Naive thymus-derived CD4-positive, alpha-beta T cell (primary cell): ENCODE measurements at places on chromosomes 7 and 10.

DNA sequence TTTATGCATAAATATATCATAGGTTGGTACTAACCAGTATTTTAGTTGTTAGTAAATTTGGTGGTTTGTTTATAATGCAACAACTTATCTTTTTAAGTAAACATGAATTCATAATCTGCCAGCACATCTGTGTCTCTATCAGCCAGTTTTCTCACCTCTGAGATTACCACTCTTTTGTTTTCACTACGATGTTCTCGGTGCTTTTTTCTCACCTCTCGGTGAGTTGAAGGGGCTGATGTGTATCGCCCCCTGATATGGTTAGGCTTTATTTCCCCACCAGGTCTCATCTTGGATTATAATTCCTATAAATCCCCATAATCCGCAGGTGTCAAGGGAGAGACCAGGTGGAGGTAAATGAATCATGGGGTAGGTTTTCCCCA, 114.1 kb downstream of the CAMK1D start:
- no peak overlapping the region for H3K27ac ChIP-seq
- no peaks in the 10 kb centered on the region for H3K27me3 ChIP-seq
- no peaks in the 10 kb centered on the region for H3K4me1 ChIP-seq
- no peaks in the 10 kb centered on the region for H3K36me3 ChIP-seq

- H3K27ac ChIP-seq: no peak overlapping the region
- no peaks in the 10 kb centered on the region for H3K36me3 ChIP-seq
- no peaks in the 10 kb centered on the region for H3K27me3 ChIP-seq
- DNase-seq: no peak
- no peak overlapping the region for H3K4me3 ChIP-seq
Measured at GRCh38 chr10:107031931-107032699, 132.4 kb downstream of the SORCS1 start.

DNA sequence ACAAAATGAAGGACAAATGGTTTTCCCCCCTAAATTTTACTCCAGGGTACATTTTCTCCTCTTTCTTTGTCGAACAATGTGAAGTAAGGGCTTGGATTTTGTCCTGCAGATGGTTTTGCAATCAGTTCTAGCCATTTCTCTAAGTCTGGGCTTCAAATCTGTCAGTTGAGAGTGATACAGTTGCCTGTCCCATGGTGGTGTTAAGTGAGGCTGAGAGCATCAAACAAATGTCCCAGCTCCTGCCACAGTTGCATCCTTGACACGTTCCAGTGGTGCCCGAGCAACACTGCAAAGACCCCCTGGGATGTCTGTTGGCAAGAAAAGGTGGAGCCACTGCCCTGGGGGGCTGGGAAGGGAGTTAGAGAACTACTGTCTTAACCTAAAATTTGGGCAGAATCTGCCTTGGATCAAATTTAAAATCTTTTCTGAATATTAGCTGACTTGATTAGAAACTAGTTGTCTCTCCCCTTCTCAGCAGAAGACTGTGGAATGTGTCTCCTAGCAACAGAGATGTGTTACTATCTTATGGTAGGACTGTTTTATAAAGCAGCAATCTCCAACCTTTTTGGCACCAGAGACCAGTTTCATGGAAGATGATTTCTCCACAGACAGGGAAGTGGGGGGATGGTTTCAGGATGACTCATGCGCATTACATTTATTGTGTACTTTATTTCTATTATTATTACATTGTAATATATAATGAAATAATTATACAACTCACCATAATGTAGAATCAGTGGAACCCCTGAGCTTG, 102.0 kb upstream of the STEAP1B start:
- H3K36me3 ChIP-seq: no peaks in the 10 kb centered on the region
- H3K27me3 ChIP-seq: no peaks in the 10 kb centered on the region
- DNase-seq: no peak
- no peak overlapping the region for H3K4me3 ChIP-seq
- no peak overlapping the region for H3K27ac ChIP-seq
- H3K4me1 ChIP-seq: no peaks in the 10 kb centered on the region

- no peaks in the 10 kb centered on the region for H3K27me3 ChIP-seq
- no peak for DNase-seq
- no peak overlapping the region for H3K4me3 ChIP-seq
- no peak overlapping the region for H3K27ac ChIP-seq
Measured at GRCh38 chr10:110110338-110110737, 97.1 kb upstream of the MXI1 start.

DNA sequence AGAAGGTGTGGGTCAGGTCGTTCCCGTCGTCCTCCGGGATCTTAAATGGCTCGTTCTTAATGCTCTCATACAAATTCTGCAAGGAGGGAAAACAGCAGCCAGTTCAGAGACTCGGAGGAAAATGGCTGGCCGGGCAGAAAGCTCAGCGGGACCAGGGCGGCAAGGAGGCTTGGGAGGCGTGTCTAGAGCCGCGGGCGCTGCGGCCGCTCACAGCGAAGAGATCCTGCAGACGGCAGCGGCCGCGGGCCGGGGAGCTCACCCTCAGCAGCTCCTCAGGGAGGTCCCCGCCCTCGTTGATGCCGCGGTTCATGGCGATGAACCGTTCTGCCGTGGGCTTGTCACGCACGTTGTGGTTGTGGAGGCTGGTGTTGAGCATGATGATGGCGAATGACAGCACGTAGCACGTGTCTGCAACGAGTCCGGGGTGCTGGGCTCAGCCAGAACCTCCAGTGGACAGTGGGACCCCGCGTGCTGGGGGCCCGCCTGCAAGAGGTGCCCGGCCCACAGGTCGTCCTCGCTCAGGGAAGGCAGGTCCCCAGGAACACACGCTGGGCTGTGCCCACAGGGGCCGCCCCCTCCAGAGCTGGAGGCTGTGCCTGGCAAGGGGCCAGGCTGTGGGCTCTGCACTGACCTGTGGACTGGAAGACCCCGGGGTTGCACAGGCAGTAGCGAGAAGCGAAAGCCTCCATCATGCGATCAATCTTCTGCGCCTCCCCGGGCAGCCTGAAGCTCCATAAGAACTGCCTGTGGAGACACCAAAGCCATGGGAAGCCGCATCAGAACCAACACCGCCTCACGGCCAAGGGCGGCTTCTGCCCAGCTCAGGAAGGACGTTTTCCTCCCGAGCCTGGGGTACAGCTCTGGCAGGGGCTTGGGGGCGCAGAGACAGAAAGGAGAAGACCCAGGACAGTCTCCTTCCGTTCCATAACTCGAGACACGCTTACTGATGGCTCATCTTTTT, 101.6 kb downstream of the CYTH3 start:
- H3K4me3 ChIP-seq: no peak overlapping the region
- no peaks in the 10 kb centered on the region for H3K36me3 ChIP-seq
- H3K27me3 ChIP-seq: no peaks in the 10 kb centered on the region
- no peak for DNase-seq

- no peak overlapping the region for H3K4me3 ChIP-seq
- no peak overlapping the region for H3K27ac ChIP-seq
- H3K36me3 ChIP-seq: no peaks in the 10 kb centered on the region
- peaks cover 4% of the 10 kb centered on the region for H3K4me1 ChIP-seq
- DNase-seq: no peak
- no peaks in the 10 kb centered on the region for H3K27me3 ChIP-seq
Measured at GRCh38 chr7:38396852-38397251, 123.4 kb upstream of the TARP start.

- no peak overlapping the region for H3K4me3 ChIP-seq
- H3K4me1 ChIP-seq: no peaks in the 10 kb centered on the region
- no peaks in the 10 kb centered on the region for H3K36me3 ChIP-seq
- H3K27ac ChIP-seq: no peak overlapping the region
Measured at GRCh38 chr7:140417456-140418155, 13.7 kb downstream of the RAB19 start.

- no peak overlapping the region for H3K4me3 ChIP-seq
- no peaks in the 10 kb centered on the region for H3K27me3 ChIP-seq
- H3K27ac ChIP-seq: no peak overlapping the region
- no peak for DNase-seq
- H3K4me1 ChIP-seq: no peaks in the 10 kb centered on the region
- H3K36me3 ChIP-seq: peaks cover 5% of the 10 kb centered on the region
Measured at GRCh38 chr7:129161524-129162225, 17.2 kb downstream of the TSPAN33 start.

DNA sequence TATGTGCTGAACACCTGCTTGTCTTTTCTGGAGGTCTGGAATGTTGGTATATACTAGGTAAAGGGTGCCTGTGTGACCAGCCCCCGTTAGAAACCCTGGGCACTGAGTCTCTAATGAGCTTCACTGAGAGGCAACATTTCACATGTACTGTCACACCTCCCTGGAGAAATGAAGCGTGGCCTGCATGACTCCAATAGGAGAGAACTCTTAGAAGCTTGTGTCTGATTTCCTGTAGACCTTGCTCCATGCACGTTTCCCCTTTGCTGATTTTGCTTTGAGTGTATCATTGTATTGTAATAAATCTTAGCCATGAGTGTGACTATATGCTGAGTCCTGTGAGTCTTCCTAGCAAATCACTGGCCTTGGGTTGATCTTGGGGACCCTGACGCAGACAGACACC, 82.8 kb downstream of the PPP1R3C start:
- no peaks in the 10 kb centered on the region for H3K36me3 ChIP-seq
- H3K4me1 ChIP-seq: no peaks in the 10 kb centered on the region
- no peak overlapping the region for H3K27ac ChIP-seq
- no peak overlapping the region for H3K4me3 ChIP-seq
- DNase-seq: no peak
- no peaks in the 10 kb centered on the region for H3K27me3 ChIP-seq

- no peak for DNase-seq
- H3K4me3 ChIP-seq: no peak within 1 kb of the TSS
- no peaks in the 10 kb centered on the region for H3K4me1 ChIP-seq
Measured at GRCh38 chr7:97731736-97732564, at the start of gene TAC1. TAC1 (plus strand) TSS chr7:97732086; CDS start chr7:97732613, 527 bp downstream.

DNA sequence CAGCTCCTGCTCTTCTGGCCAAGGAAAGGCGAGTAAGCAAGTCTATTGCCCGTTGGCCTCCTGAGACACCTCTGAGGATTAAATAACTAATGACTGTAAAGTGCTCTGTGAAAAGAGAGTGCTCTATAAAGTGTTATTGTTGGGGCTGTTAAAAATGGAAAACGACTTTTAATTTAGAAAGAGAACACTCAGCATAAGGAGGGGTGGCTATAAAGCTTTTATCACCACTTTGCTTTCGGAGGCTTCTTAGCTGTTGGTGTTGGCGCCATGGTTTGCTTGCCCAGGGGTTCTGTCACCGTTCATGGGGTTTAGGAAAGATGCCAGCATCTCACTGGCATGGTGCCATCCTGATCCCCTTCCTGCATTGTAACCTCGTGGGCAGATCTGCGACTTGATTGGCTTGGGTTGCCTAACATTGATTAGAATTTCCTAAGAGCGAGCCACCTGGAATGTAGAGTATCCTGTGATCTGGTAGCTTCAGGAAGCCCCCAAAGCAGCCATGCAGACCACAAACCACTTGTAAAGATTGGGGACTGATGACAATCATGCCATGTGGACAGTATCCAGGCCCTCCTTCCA, 509.9 kb downstream of the LRMDA start:
- no peak for DNase-seq
- no peak overlapping the region for H3K27ac ChIP-seq
- H3K27me3 ChIP-seq: no peaks in the 10 kb centered on the region
- H3K4me3 ChIP-seq: no peak overlapping the region
- no peaks in the 10 kb centered on the region for H3K4me1 ChIP-seq
- H3K36me3 ChIP-seq: no peaks in the 10 kb centered on the region

DNA sequence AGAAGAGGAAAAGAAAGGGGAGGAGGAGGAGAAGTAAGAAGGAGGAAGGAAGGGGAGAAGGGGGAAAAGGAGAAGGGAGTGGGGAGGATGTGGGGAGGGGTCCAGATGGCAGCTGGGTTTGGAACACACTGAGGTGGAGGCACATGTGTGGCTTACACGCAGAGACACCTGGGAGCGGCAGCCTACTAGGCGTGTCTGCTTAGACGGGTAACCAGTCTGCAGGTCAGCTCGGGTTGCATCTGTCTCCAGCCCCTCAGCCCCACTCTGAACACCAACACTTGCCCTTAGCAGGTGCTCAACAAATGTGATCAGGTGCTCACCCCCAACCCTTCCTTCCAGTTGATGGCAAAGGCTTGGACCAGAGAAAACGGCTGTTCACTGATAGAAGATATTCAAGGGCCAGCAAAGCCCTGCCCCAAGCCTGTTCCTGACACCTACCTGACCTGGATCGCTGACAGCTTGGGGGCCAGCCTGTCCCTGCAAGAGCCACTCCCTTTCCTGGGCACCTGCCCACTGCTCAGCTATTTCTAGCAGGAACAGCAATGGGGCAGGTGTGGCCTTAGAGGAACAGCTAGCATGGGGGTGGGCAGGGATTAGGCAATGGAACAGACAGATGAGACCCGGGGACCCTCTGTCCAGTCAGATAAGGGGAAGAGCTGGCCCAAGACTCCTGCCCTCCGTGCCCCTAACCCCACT, 70.5 kb downstream of the SH3PXD2A start:
- no peak overlapping the region for H3K4me3 ChIP-seq
- H3K4me1 ChIP-seq: no peaks in the 10 kb centered on the region
- H3K27ac ChIP-seq: no peak overlapping the region

DNA sequence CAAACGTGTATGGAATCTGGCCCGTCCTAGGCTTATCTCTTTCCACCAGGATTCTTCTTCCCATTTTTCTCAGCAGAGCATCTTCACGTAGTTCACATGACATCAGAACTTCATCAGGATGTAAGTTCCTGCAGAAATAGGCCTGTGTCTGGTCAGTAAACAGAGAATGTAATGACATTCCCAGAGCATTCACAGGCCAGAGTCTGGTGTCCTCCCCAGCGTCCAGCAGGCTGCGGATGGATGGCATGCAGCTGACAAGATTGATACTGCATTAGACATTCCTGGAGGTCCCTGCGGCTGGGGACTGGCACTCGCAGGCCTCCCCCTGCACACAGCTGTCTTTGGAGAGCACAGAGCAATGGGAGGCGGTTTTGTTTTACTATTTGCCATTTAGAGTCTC, 28.7 kb downstream of the MGMT start:
- no peak for DNase-seq
- no peaks in the 10 kb centered on the region for H3K36me3 ChIP-seq
- H3K4me3 ChIP-seq: no peak overlapping the region
- H3K27me3 ChIP-seq: no peaks in the 10 kb centered on the region

GRCh38 chr7:27193335-27194001, 6.4 kb downstream of the HOXA13 start:
- peaks cover 77% of the 10 kb centered on the region for H3K27me3 ChIP-seq
- DNase-seq: no peak
- no peak overlapping the region for H3K27ac ChIP-seq
- H3K36me3 ChIP-seq: no peaks in the 10 kb centered on the region

DNA sequence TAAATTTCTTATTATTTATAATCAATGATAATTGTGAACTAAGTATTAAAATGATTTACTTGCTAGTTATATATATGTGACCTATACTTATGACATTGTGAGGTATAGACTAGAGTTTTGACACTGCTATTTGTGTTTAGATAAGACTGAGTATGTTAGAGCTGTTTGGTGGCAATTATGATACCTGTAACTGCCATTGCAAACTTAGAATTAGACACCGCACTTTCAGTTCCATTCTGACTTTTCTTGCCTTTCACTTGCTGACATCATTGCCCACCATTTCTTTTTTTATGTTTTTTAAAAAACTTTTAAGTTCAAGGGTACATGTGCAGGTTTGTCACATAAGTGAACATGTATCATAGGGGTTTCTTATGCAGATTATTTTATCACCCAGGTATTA, 214.5 kb downstream of the MBL2 start:
- no peak for DNase-seq
- H3K4me3 ChIP-seq: no peak overlapping the region
- H3K27ac ChIP-seq: no peak overlapping the region
- H3K4me1 ChIP-seq: no peaks in the 10 kb centered on the region

GRCh38 chr7:27165089-27165995, at the start of gene HOXA9:
HOXA9 (minus strand) TSS chr7:27165537; CDS start chr7:27165457, 80 bp downstream.
- no peak within 1 kb of the TSS for H3K27ac ChIP-seq
- H3K27me3 ChIP-seq: peaks cover 67% of the 10 kb centered on the region

GRCh38 chr10:86375204-86375603, 8.6 kb upstream of the GRID1 start:
- H3K4me1 ChIP-seq: no peaks in the 10 kb centered on the region
- DNase-seq: no peak
- H3K27me3 ChIP-seq: no peaks in the 10 kb centered on the region
- H3K4me3 ChIP-seq: no peak overlapping the region
